Fibroblast of skin of left biceps (primary cell): ENCODE measurements at places on chromosomes 5 and 9.
A peak's percentile ranks its signal among the peaks of the same experiment; 100 is the strongest.

- DNase-seq: no peak
Observed at GRCh38 chr5:95817430-95817829, 5.1 kb downstream of the GLRX start.

- no peak for DNase-seq
Observed at GRCh38 chr9:87725356-87725899, 491 bp upstream of the CTSL start.

DNA sequence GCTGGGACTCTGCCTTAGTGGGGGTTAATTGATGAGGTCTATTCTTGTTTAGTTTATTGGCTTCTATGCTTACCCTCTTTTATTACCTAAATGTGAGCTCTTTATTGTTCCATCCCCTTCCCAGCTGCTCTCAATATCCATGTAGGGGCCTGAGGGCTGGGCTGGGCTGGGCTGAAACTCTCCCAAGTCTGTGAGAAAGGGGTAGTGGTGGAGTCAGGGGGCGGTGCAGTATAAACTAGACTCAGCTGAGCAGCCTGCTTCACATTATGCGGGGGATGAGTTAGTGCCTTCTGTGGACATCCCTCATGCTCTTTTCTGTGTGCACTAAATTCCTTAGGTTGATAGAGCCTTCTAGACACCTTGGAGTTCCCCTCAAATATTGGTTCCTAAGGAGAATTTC lies 451.8 kb upstream of the PTGER4 start:
- no peak for DNase-seq

DNA sequence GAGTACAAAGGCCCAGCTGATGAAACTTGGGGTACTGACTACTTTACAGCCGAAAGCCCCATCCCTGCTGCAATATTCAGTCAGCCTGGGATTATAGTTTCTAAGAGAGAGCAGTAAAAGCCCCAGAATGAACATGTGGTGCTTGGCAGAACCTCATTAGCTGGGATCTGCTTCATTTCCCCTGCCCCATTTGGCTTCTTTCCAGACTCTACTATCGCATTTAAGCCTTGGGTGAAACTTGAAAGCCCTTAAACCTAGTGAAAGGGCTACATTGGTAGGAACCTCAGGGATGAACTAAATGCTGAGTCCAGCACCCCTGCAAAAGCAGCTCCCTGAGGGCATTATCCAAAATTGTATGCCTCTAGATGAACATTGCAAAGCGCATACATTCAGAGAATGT lies 631.1 kb downstream of the ACTL7B start:
- DNase-seq: no peak

- DNase-seq: peak; percentile 57
Observed at GRCh38 chr9:21060919-21061561, 16.7 kb downstream of the IFNB1 start.

GRCh38 chr9:75175395-75175794 lies 87.1 kb downstream of the OSTF1 start:
- DNase-seq: no peak

DNA sequence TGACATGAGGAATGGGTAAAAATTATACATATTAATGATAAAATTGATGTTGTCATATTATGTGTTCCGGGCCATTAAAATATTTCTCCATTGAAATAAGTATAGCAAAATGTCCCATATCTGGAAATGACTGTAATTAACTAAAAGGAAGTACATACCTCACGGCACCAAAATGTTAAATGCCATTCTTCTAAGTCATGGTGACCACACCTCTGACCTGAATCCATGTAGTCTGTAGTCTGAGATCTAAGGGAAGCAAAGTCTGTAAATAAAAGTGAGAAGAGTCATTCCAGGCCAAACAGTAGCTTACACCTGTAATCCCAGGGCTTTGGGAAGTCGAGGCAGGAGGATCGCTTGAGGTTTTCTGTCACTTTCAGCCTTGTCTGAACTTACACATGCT lies 8.7 kb upstream of the GDA start:
- DNase-seq: no peak

DNA sequence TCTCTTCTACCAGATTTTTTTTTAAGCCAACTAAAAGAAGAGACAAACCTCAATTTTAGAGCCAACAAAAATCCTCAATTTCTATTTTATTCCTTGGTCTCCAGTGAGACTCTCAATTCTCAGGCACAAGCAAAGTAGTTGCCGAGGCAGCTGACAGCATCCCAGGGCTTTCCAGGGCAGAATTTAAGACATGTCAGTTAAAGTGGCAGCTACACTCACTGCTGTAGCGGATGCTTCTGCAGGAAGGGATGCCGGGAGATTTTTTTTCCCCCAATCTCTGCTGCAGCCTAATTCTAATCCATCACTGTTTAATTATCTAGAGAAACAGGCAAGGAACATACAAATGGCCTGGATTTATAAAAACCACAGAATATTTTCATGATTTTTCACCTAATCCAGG lies 57.0 kb downstream of the TTC39B start:
- DNase-seq: no peak

- DNase-seq: no peak
Observed at GRCh38 chr9:124481115-124481514, 26.1 kb downstream of the NR5A1 start.
